ENCODE measurements at places on chromosomes 5 and 9.
A peak's percentile ranks its signal among the peaks of the same experiment; 100 is the strongest.

DNA sequence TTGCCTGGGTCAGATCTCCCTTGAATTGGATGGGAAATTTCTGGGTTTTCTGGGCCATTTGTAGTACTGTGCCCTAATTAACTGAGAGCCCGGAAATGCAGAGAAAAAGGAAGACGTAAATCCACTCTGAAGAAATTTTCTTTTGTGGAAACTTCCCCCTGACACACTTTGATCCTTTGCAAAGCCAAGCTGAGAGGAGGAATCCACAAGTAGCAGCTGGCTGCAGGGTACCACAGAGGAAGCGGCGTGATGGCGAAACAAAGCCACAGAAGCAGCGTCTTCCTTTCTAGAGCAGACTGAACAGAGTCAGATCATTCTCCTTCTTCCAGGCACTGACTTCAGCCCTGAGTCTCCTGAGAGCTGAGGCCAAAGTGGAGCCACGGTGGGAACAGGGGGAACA lies 47.1 kb upstream of the ZNF354A start:
- DNase-seq, result no peak

DNA sequence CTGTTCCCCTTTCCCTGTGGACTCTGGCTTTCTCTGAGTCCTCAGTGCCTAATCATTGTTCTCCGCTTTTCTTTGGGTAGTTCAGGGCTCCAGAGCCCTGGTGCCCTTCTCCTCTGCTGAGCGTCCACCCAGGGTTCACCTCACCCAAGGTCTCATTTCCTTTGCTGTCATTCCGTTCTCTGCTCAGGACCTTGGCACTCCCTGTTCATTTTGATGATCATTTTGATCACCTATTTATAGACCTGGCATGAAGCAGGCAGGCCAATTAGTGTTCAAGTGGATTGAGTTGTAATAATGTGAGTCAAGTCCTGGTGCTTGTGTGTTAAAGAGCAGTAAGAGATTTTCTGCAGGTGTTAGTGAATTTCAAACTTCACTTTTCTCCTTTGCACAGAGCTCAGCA lies 3.6 kb downstream of the TRIO start:
- DNase-seq, result no peak

GRCh38 chr9:89863141-89863540 lies 258.3 kb downstream of the GADD45G start:
- no peak for DNase-seq

DNA sequence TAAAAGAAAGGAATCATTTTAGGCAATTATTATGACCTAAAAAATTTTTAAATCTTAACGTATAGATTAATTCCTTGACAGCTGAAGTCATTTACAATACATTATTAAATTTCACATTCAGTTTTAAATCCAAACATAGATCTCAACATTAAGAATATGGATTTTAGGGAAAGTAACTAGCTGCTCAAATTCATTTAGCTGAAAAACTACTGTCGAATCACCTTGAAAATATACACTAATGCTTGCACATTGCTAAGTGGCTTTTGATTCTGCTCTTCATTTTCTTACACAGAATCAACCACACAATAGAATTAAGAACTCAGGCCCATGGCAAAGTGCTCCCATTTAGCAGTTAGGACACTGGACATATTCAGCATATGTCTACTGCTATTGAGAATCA lies 454.2 kb downstream of the RAB3C start:
- no peak for DNase-seq

DNA sequence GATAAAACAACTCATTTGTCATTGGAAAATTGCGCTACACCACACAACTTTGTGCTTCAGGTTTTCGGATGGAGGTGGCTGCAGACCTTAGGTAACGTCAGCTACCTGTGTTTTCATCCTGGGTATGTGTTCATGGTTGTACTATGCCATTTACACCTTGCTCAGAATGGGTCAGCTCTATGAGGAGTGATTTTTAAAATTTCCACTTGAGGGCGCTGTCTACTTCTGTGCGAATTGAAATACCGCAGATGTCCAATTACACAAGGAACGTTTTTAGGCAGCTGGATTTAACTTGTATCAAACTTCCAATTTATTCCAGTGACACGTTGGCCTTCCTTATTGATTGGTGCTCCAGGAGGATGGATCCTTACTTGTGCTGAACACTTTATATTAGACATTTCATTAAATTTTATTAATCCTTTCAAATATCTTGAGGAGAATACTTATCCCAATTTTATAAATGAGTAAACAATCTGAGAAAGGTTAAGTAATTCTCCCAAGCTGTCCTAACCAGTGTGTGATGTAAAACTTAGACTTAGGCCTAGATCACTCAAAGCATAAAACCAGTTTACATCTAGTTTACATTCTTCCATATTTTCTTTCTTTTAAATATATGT lies 23.4 kb downstream of the DMRTA1 start:
- peak; percentile 41 for DNase-seq

DNA sequence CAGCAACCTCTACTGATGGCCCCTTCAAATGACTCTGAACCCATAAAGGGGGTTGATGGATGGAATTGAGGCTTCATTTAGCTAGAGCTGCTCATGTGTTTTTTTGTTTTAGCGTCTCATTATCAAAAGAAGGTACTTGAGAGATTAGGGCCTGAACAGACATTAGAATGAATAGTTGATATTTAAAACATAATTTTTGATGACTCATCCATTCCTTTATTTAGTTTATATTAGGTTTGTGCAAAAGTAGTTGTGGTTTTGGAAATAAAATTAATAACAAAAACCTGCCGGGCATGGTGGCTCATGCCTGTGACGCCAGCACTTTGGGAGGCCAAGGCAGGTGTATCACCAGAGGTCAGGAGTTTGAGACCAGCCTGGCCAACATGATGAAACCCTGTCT lies 485.9 kb downstream of the PSAT1 start:
- no peak for DNase-seq

GRCh38 chr9:35748858-35749514 lies at the start of the genes GBA2 and RGP1:
Gene GBA2, minus strand, starts transcription at chr9:35749228. Its CDS starts 524 bp downstream, at chr9:35748704.
Gene RGP1, plus strand, starts transcription at chr9:35749287. Its CDS starts 469 bp downstream, at chr9:35749756.
- peak; percentile 83 for DNase-seq

GRCh38 chr5:90518661-90519060 lies 10.7 kb downstream of the LYSMD3 start:
- no peak for DNase-seq

- no peak for DNase-seq
Measured at GRCh38 chr5:85337435-85337834, 952.8 kb upstream of the EDIL3 start.

- DNase-seq, result peak; percentile 89
Measured at GRCh38 chr5:142540922-142541422, 144.9 kb downstream of the FGF1 start.

GRCh38 chr5:4531756-4532704 lies 608.1 kb upstream of the ADAMTS16 start:
- no peak for DNase-seq

GRCh38 chr5:173499471-173500212 lies 116.8 kb downstream of the BOD1 start:
- DNase-seq, result no peak

GRCh38 chr5:135883026-135883425 lies 12.6 kb downstream of the IL9 start:
- DNase-seq, result no peak

DNA sequence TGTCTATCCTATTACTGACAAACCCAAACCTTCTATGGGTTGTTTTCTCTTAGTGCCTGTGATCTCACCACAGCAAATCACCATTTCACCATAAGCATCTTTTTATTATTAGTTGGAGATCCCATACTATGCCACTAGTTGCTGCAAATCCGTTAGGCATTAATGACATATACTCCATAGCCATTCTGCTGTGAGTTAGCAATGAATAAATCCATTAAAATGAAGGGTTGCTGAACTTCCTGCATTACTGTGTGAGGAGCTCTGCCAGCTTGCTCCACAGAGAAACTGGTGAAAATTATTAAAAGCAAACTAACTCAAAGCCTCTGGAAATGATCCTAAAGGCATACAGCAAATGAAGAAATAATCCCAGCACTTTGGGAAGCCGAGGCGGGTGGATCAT lies 102.0 kb downstream of the CFAP95 start:
- no peak for DNase-seq

- DNase-seq, result no peak
Measured at GRCh38 chr5:71652349-71652748, 65.2 kb downstream of the MCCC2 start.

DNA sequence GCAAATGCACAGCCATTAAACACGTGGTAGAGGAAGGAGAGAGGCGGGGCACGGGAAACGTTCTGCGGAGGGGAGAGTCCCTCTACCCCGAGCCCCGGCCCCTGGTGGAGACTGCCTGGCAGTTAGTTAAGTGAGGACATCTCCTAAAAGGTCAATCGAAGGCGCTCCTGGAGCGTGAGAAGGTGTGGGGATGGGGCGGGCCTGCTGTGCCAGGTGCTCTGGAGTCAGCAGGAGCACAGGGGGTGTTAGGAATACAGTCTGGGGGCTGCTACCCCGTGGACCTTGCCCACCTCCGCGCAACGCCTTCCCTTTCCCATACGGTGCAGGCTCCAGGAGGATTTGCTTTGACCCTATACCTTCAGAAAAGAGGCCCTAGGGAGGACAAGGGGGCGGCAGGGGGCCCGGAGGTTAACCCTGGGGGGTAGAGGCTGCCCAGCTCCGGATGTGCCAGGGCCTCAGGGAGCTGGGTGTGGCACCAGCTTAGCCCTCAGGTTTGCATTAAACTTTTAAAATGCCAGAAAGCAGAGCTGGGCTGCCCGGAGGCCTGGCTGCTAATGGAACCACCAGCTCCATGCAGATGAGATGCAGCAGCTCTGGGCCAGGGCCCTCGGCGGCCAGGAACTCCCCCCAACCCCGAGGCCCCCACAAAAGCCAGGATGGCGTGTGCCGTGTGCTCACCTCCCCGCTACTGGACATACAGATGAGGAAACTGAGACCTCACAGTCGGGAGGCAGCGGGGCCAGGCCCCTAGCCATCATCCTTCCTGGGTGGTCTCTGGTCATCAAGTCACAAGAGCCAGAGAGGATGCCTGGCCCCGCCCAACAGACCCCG lies 39.2 kb downstream of the NACC2 start:
- DNase-seq, result no peak

- peak; percentile 82 for DNase-seq
Measured at GRCh38 chr9:92790542-92791527, 26.2 kb upstream of the BICD2 start.

GRCh38 chr9:9924376-9924775 lies 688.4 kb downstream of the PTPRD start:
- no peak for DNase-seq

GRCh38 chr9:128114326-128115186 lies 13.0 kb downstream of the PTGES2 start:
- DNase-seq, result no peak

DNA sequence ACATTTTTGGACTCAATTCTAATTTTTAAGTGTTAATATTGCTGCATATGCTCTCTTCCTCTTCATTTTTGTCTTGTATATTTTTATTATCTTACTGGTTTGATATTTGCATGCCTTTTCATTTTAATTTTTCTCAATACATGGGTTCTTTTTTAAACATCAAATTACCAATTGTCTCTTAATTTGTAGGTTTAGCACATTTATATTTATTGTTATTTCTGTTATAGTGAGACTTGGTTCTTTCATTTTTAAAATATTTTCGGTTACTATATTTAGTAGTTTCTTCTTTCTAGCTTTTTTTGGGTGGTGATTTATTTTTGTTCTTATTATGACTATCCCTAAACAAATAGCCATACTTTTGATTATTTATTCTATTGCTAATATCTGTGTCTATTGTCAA lies 19.4 kb downstream of the SPINK5 start:
- no peak for DNase-seq

DNA sequence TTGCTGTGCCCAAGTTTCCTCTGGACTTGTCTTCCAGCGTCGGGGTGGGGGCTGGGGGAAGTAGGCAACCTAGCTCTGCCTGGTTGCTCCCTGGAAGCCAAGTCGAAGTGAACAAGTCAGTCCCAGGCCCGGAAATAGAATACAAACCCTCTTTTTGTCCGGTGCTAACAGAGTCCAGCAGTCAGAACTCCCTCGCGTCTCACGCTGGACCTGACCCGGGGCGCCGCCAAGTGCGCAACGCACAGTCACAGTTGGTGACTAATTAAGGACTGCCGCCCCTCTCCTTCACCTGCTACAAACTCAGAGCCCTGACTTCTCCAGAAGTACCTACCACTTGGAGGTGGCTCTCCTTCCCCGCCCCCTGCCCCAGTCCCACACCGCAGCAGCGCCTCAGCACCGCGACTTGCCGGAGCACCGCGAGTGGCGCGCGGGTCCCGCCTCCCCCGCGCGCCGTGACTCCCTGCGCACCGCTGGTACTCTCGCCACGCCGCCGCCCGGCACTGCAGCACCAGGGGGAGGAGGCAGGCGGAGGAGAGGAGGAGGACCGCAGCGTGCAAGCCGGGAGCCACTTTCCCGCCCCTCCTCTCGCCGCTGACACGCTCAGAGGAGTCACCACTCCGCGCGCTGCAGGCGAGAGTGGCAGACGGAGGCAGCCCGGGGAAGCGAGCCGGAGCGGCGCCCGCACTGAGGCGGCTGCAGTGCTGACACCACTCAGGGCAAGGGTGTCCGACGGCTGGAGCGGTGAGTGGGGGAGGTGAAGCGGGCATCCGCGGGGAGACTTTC lies at the start of gene SV2C:
Gene SV2C (plus strand): TSS at position 612 of the 783 bp plus-strand sequence. CDS start 48,368 bp downstream, outside the sequence.
- DNase-seq, result peak; percentile 18

GRCh38 chr5:149586708-149587318 lies 5.5 kb downstream of the ARHGEF37 start:
- peak; percentile 13 for DNase-seq

- no peak for DNase-seq
Measured at GRCh38 chr9:93184432-93185265, 710 bp downstream of the WNK2 start.

DNA sequence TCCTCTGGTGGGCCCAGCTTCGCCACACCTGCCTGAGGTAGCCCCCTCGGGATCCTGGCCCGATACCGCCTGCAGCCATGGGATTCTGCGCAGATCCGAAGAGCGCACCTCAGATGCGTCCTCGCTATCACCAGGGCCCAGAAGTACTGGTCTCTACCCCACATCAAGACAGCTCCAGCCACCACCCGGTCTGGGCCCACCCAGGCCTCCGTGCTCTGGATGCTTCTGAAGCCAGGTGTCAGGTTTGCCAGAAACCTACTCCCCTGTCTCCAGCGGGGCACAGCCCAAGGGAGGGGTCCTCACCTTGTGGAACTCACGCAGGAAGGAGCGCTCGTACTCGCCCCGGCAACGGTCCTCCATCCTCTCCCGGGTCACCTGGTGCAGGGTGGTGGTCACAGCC lies 2.4 kb downstream of the ANAPC2 start:
- no peak for DNase-seq

- peak; percentile 44 for DNase-seq
Measured at GRCh38 chr5:143955141-143955540, 143.2 kb downstream of the HMHB1 start.

GRCh38 chr9:18922161-18922885 lies 110.7 kb downstream of the SAXO1 start:
- DNase-seq, result no peak

DNA sequence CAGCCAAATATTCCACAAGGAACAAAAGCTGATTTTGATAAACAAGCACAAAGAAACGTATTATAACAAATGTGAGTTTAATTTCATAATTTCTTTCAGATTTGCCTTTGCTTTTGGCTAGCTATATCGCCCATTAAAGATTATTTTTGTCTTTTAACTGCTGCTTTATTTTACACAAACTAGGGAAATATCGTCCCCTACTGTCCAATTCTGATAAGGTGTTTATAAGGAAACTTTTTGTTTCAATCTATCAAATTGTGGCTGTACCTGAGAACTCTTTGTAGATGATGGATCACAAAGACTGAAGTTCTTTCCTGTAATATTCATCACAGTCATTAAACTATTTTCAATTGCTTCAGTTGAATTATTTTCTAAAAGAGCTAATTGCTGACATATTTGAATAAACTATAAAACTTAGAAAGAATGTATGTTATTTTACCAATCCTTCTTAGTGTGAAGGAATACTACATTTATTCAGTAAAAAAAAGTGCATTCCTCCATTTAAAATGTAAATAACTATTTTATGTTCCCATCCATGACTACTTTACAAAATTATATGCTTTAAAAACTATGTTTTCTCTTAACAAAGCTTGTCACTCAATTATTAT lies 431.3 kb upstream of the ITGA1 start:
- peak; percentile 22 for DNase-seq

Measured in mesenchymal stem cell (in vitro differentiated cells and primary cell).